Activated T-cell treated with anti-CD3 and anti-CD28 coated beads, Interleukin-2, amount 50 U/mL, for 24 hours (primary cell): ENCODE measurements at places on chromosomes 6 and 20.
A peak's percentile ranks its signal among the peaks of the same experiment; 100 is the strongest.

DNA sequence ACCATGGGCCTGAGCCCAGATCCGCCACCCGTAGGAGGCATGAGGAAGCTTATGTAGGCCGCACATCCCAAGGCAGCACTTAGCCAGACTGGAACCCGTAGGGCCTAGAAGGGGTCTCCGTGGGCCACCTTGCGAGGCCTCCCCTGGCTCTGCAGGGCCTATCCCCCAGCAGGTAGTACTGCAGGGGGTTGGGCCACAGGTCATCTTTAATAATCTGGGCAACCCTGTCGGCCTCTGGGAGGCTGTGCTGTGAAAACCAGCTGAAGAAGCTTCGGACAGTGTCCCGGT is 18.5 kb downstream of the PLAGL2 start:
- DNase-seq: no peak

- no peak for DNase-seq
Observed at GRCh38 chr6:32703347-32703746, 36.9 kb upstream of the HLA-DQB1 start.

GRCh38 chr6:52995913-52996645 is 995 bp upstream of the GSTA4 start:
- peak; percentile 64 for DNase-seq

DNA sequence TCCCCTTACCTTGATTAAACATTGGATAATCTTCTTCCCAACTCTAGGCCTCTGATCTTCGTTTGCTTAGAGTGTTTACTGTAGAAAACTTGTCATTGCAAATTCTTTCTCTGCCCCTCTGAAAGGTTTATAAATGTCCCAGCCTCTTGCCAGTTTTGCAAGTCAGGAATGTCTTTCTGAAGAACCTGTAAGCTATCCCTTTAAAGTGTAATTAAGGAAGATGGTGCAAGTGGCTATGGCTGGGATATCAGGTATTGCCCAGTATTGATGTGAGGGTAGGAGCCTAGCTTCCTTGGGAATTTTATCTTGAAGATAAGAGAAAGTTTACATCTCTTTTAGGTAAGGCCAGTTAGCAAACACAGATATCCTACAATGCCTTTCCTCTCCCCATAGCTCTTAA is 211.0 kb upstream of the RIMS1 start:
- no peak for DNase-seq

- DNase-seq: no peak
Observed at GRCh38 chr6:39378175-39378959, 55.9 kb upstream of the KCNK16 start.

DNA sequence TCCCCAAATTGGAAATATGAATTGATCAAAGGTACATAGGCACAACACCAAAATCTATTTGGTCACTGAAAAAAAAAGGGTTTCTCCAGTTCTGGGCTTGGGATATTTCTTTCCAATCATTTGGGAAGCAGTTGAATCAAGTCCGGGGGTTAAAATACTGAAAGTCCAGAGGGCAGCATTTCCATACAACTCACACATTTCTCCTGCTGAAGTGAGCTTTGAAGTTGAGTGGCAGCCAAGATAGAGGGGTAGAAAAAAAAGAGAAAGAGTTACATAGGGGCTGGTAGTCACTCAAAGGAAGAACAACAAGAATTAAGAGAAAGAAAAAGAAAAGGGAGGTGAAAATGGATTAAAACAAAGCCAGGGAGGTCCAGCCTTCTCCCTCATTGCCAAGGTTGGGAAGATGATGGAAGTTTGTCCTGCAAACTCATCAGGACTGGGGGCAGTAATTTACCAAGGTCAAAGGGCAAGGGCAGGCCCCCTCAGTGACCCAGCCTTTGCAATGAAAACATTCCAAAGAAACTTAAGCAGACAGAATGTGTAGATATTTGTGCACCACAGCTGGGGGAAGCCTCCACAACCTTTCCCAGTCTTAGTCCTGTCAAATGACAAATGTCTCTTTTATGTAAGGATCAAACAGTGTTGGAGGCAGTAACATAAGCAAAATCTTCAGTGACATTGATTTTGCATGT is 525.3 kb upstream of the JARID2 start:
- DNase-seq: no peak

DNA sequence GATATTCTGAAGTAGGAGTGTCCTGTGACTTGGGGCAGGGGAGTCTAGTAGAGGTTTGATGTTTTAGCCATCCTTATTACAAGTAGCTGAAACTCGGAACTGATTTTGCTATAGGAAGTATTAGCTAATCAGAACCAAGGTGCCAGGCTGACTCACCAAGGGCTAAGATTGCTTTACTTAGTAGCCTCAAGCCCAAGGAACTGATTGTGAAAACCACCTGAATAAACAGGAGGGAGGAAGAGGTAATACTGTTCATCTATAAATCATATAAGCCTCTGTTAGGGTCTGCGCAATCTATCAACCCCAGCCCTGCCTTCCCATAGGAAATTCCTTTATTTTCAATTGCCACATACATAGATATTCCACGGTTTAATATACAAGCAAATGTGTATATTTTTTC is 54.4 kb downstream of the GNAS start:
- DNase-seq: no peak

DNA sequence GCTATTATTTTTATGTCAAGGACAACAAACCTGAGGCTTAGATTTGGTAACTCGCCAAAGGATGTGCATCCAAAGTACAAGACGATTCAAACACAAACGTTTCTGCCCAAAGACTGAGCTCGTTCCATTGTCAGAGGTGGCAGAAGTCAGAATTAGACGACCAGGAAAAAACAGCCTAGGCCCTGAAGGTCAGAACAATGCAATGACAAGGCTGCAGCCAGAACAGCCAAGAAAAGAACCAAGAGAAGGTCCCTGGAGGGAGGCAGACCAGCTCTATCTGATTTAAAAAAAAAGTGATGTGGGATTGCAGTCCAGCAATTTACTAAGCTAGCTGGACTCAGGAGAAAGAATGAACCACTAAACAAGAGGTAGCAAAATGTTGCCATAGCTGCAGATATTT is 54.2 kb downstream of the NCOA7 start:
- no peak for DNase-seq

DNA sequence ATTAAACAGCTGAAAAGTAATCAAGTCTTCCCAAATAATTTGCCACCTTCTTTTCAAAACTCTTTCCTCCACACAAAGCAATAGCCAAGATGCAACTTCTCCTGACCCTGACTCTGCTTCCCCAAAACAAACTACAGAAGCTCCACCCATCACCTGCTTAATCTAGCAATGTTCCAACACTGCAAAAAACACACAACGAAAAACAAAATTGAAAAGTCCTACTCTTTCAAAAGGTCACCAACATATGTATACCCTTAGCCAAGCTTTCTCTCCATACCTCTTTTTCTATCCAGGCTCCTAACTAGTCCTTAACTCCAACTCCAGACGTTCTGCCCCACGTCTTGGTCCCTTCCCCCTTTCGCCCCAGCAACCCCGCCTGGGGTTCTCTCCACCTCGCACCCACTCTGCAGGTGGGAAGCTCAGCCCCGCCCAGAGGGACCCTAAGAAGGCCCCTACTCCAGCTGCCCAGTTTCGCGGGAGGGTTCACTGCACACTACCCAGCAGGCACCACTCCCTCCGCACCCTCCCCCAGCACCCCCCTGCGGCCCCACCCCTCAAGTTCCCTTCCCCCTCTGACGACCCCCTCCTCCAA is 717 bp downstream of the CSNK2A1 start:
- no peak for DNase-seq

GRCh38 chr6:25463441-25463840 is 184.3 kb downstream of the CARMIL1 start:
- DNase-seq: no peak

DNA sequence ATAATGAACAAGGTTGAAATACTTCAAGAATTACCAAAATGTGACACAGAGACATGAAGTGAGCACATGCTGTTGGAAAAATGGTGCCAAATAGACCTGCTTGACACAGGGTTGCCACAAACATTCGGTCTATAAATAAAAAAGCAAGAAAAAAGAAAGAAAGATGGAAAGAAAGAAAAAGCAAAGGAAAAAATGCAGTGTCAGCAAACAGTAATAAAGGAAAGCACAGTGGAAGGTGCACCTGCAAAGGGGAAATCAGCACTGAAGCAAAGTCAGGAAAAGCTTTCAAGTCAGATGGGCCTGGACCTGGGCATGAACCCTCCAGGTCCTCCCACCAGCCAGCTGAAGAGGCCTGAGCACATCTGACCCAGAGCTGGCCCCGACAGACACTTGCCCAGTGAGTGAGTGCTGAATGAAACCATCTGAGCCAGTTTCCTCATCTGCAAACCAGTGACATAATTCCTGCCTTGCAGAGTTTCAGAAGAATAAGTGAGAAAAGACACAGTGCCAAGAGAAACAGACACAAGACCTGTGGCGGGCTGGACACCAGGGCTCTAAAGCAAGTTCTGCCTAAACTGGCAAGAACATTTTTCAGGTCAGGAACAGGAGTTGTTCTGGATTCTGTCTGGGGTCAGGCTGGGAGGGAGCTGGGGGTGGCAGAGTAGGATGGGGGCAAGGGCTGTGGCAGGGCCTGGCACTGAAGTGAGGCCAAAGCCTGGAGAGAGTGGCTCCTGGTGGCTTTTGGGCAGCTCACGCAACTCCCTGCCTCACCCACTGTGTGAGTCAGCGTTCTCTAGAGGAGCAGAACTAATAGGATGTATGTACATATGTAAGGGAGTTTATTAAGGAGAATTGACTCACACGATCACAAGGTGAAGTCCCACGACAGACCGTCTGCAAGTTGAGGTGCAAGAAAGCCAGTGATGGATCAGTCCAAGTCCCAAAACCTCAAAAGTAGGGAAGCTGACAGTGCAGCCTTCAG is 23.9 kb upstream of the MICB start:
- DNase-seq: no peak

DNA sequence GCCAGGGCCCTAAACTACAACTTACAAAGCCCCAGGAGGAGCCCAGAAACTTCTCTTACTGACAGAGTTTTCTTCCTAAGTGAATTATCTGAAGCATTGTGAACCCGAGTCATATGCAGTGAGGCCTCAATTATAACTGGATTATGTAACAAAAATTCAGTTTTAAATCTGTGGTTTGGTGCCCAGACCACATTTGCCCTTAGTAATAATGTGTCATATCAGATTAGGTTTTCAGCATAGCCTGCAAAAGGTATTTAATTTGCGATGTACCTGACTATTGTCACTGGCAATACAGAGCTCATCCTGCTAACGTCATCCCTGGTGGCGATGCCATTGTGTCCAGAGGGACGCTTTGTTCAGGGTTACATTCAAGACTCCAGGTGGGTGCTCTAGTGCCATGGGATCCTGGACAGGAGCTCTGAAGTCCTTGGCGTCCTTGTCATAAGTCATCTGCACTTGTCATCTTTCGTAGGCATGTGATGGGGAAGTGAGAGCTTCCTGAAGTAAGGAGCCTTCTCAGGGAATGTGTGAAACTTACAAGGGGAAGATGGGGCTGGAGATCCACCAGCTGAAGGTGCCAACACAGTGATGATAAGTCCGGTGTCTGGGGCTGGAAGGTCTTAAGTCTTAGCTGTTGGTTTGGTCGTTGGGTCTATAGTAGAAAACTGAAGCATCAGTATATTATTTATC is 65.1 kb downstream of the HIVEP1 start:
- no peak for DNase-seq

DNA sequence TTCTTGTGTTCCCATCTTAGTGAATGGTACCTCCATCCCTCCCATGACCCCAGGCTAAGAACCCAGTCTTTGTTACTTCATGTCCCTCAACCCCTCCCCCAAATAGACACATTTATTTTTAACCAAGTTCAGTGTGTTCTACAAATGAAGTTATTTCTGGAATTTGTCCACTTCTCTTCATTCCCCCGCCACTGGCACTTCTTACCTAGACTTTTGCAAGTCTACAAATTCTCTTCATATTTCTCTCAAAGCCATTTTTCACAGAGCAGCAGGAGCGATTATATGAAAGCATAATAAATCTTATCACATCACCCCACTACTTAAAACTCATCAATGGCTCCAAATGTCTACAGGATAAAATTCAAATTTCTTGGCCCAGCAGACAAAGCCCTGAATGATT is 131.4 kb downstream of the BTBD9 start:
- no peak for DNase-seq

DNA sequence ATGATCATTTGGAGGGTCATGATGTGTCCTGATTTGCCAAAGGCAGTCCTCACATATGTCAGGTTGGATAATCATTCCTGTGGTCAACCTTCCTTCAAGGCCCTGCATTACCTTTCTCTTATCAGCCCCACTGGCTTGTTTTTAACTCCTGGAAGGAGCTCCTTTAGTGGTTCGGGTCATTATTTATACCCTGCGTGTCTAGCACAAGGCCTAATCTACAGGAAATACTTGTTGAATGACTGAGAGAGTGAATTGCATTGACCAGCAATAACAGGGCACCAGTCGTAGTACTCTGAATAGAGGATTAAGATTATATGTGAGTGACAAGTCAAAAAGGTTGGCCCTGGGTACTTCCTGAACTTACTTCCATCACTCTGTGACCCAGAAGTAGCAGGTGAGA is 4.5 kb downstream of the HIVEP2 start:
- no peak for DNase-seq

GRCh38 chr20:12875510-12875909 is 133.3 kb upstream of the SPTLC3 start:
- DNase-seq: no peak

DNA sequence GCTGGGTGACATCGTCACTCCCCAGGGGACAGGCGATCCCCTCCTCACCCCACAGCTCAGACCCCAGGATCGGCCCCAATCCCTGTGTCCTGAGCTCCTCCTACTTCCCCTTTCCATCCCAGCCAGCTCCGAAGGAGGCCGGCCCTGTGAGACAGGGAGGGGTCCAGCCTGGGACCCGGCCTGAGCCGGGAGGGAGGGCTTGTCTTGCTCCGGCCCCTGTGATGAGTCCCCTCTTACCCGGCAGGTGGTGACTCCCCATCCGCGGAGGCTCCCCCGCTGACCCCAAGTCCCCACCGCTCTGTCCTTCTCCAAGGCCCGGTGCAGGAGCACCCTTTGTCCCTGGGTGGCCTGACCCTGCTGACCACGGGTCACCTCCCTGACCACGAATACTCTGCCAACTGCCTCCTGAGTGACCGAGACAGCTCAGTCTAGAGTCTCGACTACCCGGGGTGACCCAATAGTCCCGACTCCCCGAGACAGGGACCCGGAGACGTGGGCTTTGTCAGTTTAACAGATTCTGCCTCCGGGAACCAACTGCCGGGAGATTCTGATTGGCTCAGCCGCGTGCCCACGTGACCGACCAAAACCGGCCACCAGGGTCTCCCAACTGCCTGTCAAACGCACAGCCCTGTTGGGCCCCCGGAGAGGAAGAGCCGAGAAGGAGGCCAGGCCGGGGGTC is 187.4 kb upstream of the PROKR2 start:
- no peak for DNase-seq
